ENCODE measurements at places on chromosomes 5 and 9.

GRCh38 chr9:79236466-79236865 is 335.3 kb upstream of the TLE4 start:
- DNase-seq = no peak

DNA sequence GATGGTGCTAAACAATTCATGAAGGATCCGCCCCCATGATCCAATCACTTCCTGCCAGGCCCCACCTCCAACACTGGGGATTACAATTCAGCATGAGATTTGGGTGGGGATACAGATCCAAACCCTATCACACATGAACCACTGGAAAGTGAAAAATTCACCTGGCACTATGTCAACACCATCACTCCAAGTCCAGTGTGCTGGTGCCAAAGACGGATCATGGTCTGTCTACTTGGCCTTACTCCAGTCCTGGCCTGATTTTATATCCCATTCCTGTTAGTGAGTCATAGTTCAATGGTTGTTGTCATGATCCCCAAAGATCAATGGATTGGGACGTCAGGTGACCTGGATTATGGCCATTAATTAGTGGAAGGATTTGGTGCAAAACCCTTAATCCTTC is 147.4 kb upstream of the RPS23 start:
- DNase-seq = no peak

DNA sequence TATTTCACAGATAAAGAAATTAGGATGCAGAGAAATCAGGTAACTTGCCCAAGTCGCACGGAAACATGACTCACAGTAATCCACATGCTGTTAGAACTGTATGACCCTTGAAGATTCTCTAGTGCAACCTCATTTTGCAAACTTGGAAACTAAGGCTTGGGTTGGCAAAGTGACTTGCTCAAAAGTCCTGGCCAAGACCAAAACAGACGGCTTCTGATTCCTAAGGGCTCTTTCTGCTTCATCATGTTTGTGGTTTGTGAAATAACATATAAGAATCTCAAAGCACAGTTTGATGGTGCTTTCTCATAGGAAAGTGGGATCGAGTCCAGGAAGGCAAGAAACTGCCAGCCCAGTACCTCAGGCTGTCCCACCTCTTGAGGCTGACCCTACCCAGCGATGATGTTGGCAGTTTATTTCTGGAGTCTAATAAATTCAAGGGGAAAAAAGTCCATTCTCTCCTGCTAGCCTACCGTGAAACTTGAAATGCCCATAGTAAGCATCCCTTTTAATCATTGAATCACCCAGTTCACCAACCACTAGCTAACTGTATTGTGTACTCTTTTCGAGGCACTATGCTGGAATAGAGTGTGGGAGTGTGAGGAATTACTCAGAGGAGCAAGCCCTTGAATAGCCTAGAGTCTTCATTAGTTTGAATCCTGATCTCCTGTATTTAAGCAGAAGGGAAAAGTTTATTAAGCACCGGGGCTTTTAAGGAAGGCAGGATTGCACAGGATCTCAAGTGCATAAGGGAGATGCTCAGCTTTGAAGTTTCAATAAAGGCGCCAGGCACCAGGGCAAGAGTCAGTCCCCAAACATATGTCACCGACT is 14.1 kb downstream of the CAPSL start:
- DNase-seq = no peak

GRCh38 chr5:65967288-65968066 is 41.1 kb downstream of the ERBIN start:
- DNase-seq = no peak

- DNase-seq = no peak
These were observed 351.7 kb downstream of the CWC27 start for GRCh38 chr5:65120371-65120967.

GRCh38 chr5:177312649-177313181 is 1.0 kb upstream of the MXD3 start:
- peak; percentile 78 for DNase-seq

DNA sequence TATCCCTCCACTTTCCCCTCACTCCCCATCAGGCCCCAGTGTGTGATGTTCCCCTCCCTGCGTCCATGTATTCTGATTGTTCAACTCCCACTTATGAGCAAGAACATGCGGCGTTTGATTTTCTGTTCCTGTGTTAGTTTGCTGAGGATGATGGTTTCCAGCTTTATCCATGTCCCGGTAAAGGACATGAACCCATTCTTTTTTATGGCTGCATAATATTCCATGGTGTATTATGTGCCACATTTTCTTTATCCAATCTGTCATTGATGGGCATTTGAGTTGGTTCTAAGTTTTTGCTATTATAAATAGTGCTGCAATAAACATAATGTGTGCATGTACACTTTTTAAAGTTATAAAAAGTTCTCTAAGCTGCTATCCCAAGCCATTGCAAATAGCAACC is 75.6 kb downstream of the ERBIN start:
- no peak for DNase-seq

DNA sequence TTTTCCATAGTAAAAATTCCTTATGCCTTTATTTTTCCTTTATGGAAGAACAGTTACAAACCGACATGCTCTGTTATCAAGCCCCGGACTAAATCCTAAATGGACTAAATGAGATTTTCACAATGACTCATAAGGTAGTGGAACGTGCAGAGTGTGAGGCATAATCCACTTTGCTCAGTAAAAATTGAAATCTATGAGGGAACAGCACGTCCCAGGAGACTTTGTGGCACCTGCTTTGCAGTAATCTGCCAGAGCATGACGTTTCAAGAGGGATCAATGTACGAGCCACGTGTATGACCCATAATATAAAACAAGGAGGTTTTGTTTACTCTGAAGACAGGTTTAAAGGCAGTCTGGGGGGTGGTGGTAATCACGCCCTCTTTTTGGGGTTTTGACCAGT is 83.8 kb upstream of the GNA14 start:
- DNase-seq = no peak

DNA sequence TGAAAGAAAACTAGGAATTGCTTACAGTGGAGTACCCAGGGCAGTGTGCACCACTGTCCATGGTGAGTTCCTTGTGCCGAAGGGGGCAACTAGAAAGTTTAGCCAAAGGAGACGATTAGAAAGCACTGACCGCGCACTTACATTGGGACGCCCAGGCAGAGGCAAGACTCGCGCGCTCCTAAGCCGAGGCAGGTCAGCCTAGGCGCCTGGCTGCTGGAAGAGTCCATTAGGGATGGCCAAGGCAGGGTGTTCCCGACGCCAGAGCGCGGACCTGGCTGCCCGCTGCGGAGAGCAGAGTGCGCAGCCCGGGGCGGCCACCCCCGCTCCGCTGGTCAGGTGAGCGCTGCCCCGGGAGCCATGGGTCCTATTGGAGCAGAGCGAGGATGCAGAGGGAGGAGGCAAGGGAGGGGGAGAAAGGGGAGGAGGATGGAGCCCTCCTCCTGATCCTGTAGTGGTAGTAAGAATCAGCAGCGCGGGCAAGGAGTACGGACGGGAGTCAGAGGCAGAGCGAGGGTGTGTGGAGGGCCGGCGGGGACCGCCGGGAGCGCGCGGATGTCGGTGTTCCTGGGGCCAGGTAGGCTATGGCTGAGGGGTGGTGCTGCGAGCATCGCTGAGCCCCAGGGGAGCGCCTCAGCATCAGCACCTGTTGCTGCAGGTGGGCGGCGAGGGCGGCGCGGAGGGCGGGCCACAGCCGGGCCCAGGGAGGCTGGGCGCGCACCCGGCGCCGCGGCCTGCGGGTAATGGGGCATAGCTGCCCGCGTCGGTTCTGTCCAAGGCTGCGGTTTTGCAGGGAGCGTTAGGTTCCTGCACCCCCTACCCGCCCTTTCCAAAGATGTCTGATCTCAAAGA is at the start of gene ADGRV1:
TSS of gene ADGRV1 (plus strand) at position 454 of the 849 bp plus-strand sequence. CDS start at position 553, 99 bp downstream.
- no peak for DNase-seq

- DNase-seq = no peak
These were observed 34.5 kb downstream of the KCTD16 start for GRCh38 chr5:144205141-144205551.

DNA sequence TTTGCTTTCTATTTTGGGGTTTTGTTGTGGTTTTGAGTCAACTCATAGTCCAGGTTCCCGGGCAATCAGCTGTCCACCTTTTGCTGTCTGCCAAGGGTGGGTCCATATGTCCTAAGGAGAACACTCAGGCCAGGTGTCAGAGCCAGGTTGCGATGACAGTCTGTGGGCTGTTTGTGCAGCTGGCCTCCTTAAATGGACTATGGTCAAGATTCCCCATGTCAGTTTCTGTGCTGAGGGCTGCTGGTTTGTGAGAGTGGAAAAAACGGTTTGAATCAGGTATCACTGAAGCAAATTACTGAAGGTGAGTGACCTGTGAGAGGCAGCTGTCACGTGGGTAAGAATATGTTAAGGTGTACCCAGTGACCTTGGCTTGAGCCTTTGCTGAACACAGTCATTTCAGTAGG is 33.0 kb downstream of the SNX30 start:
- DNase-seq = no peak

GRCh38 chr5:94017579-94017978 is 276.2 kb upstream of the POU5F2 start:
- no peak for DNase-seq

- DNase-seq = no peak
These were observed 35.7 kb upstream of the UGT3A1 start for GRCh38 chr5:36026706-36027465.

- no peak for DNase-seq
These were observed 40.8 kb upstream of the ANKRD31 start for GRCh38 chr5:75277463-75277862.

DNA sequence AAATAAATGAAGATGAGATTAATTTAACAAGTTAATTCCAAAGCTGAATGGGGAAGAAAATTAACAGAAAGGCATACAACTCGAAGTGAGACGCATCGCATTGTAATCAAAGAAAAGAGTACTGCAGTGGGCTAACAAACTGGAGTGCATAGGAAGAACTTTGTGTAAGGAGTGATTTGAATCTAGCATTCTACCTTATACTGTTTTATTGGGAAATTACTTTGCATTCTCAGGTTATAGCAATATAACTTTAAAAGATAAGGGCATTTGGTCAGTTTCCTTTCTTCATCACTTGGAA is 124.5 kb upstream of the TLE4 start:
- no peak for DNase-seq

DNA sequence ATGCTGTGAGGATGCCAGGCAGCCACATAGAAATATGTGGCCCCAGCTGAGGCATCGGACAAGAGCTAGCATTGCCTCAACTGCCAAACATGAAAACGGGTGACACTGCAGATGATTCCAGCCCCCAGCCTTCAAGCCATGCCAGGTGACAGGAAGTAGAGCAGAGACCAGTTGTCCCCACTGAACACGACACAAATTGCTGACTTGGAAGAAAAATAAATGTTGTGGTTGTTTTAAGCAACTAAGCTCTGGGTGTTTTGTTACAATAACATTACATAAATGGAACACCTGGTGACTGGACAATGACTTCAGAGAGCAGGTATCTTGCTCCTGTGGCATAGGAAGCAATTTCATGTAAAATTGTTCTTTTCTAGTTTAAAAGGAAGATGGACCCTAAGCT is 154.2 kb downstream of the KIF4B start:
- no peak for DNase-seq

DNA sequence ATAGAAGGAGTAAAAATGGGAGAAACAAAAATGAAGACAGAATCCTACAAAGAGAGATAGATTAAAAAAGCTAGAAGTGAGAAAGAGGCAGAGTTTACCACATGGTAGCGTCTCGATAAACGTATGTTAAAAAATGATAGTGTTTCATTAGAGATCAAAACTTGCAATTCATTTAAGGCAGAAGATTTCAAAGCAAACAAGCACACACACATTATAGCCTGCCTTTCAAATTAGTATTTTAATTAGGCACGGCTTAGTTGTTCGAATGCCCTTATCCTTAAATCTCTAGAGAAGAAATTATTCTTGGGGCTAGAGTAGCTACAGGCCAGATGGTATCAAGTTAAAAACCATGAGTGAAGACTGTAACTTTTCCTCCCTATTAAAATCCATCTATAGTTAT is 6.0 kb downstream of the STOM start:
- DNase-seq = no peak

GRCh38 chr5:52928689-52929088 is 60.5 kb upstream of the ITGA2 start:
- DNase-seq = no peak
